ENCODE measurements at places on chromosomes 6 and 20. TPM values are rescaled to one million over a fixed set of nuclear protein-coding genes. Genes with fewer than 3 reads are reported as not detected.

The TP53INP2 gene
- total RNA-seq = 1.3 TPM

The OR2B2 gene
- total RNA-seq = not detected

The SRSF12 gene
- total RNA-seq = 0.11 TPM

The CLPSL1 gene
- total RNA-seq = not detected

The SAMD3 gene
- 14.4 TPM for total RNA-seq

The PKHD1 gene
- total RNA-seq = not detected

The DEFB124 gene
- total RNA-seq = not detected

The ZNF165 gene
- 0.77 TPM for total RNA-seq

The OTOR gene
- not detected for total RNA-seq

The MLN gene
- not detected for total RNA-seq

The C4A gene
- 2.3 TPM for total RNA-seq

The PPP1R14C gene
- 1.9 TPM for total RNA-seq

The SPATA25 gene
- 1.5 TPM for total RNA-seq

The MAP1LC3A gene
- 6.5 TPM for total RNA-seq

The RPP21 gene
- total RNA-seq = 30.0 TPM
